ENCODE measurements at places on chromosomes 13 and 19. TPM values are rescaled to one million over a fixed set of nuclear protein-coding genes. Genes with fewer than 3 reads are reported as not detected.

Gene PCDH20
- 6.3 TPM for total RNA-seq

Gene ZNF415
- total RNA-seq: 6.6 TPM

Gene ZSCAN5C
- not detected for total RNA-seq

Gene ZFP82
- 1.1 TPM for total RNA-seq

Gene ZNF625
- 8.0 TPM for total RNA-seq

Gene PABPC3
- total RNA-seq: 0.17 TPM

Gene PDX1
- 1.5 TPM for total RNA-seq

Gene CALR3
- total RNA-seq: not detected

Gene ZNF567
- total RNA-seq: 2.9 TPM

Gene KLHL1
- total RNA-seq: 0.25 TPM

Gene IGFL4
- not detected for total RNA-seq

Gene OR10H5
- total RNA-seq: not detected

Gene C1QTNF9
- total RNA-seq: not detected

Gene RGS9BP
- total RNA-seq: 0.17 TPM

Gene FCER2
- 0.26 TPM for total RNA-seq

Gene IL12RB1
- total RNA-seq: 1.8 TPM

Gene LCP1
- 15.7 TPM for total RNA-seq

Gene MCEMP1
- not detected for total RNA-seq

Gene CDC42EP5
- 446 TPM for total RNA-seq

Gene CILP2
- total RNA-seq: not detected

Gene TRPM4
- 398 TPM for total RNA-seq

Gene SAMD1
- 39.8 TPM for total RNA-seq

Gene DAND5
- not detected for total RNA-seq

Gene SLC8A2
- 0.75 TPM for total RNA-seq

Gene KLF2
- total RNA-seq: 23.4 TPM

Gene GTPBP3
- 16.1 TPM for total RNA-seq

Gene KCNJ14
- total RNA-seq: 0.46 TPM

Gene LAMP1
- 182 TPM for total RNA-seq

Gene ENOX1
- total RNA-seq: 9.8 TPM

Gene RAVER1
- 42.4 TPM for total RNA-seq

Gene SOX1
- not detected for total RNA-seq

Gene ITGBL1
- total RNA-seq: 0.06 TPM

Gene SOX21
- not detected for total RNA-seq

Gene LHB
- total RNA-seq: not detected

Gene ZNF208
- 0.67 TPM for total RNA-seq

Gene RASGRP4
- total RNA-seq: 2.3 TPM

Gene ACP7
- not detected for total RNA-seq

Gene ZNF699
- 6.2 TPM for total RNA-seq

Gene PNKP
- 84.3 TPM for total RNA-seq

Gene KLK11
- total RNA-seq: 0.72 TPM

Gene FLT1
- 9.2 TPM for total RNA-seq

Gene CDX2
- total RNA-seq: 113 TPM

Gene RFPL4AL1
- total RNA-seq: not detected

Gene KASH5
- total RNA-seq: not detected

Gene CCL25
- total RNA-seq: not detected

Gene MBD3L2
- not detected for total RNA-seq

Gene FUT3
- 128 TPM for total RNA-seq

Gene NCAN
- total RNA-seq: 0.25 TPM

Gene SERPINE3
- total RNA-seq: not detected

Gene IZUMO2
- total RNA-seq: not detected

Gene KLK15
- 0.92 TPM for total RNA-seq

Gene DACT3
- 3.4 TPM for total RNA-seq

Data from mucosa of descending colon (tissue), 3 donors.